GM13976 (cell line): ENCODE measurements at places on chromosomes 6 and 20.

- no peak for DNase-seq
Observed at GRCh38 chr6:109069746-109070145, 24.9 kb downstream of the SESN1 start.

GRCh38 chr6:142545147-142545546 lies 243.3 kb downstream of the ADGRG6 start:
- no peak for DNase-seq

- DNase-seq = no peak
Observed at GRCh38 chr6:160950507-160950906, 41.1 kb upstream of the MAP3K4 start.

DNA sequence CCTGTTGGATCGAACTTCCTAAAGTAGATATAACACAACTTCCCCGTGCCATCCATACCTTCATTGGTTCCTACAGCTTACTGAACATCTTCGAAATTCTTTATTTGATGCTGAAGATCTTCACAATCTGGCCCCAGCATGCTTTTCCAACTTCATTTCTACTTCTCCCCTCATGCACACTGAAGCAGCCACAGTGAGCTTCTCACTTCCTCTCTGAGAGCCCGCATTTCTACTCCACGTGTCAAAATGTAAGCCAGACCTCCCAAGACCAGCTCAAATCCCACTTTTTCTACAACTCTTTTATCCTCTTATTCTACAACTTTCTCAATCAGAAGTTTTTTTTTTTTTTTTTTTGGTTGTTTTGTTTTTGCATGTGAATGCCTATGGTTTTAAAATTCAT lies 254.7 kb downstream of the GMPR start:
- no peak for DNase-seq

GRCh38 chr6:92977018-92977417 lies 442.3 kb downstream of the EPHA7 start:
- DNase-seq = no peak

DNA sequence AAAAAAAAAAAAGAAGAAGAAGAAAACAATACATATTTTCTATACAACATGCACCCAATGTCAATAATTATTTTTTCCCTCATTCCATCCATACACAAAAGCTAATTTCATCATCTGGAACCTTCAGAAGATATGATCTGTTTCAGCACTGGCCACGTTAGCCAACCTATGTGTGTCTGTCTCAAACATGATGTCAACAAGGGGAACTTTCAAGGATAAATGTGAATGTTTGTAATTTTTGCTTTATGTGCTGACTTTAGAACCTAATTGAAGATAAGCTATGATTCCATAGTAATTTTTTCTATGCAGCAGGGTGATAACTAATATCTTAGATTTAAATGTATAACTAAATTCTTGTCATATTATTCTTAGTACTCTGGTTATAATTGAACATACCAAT lies 37.9 kb downstream of the IPCEF1 start:
- DNase-seq = no peak

- DNase-seq = no peak
Observed at GRCh38 chr6:161111261-161111660, 119.7 kb downstream of the MAP3K4 start.

GRCh38 chr6:35980991-35981645 lies 43.3 kb downstream of the SLC26A8 start:
- DNase-seq = no peak

DNA sequence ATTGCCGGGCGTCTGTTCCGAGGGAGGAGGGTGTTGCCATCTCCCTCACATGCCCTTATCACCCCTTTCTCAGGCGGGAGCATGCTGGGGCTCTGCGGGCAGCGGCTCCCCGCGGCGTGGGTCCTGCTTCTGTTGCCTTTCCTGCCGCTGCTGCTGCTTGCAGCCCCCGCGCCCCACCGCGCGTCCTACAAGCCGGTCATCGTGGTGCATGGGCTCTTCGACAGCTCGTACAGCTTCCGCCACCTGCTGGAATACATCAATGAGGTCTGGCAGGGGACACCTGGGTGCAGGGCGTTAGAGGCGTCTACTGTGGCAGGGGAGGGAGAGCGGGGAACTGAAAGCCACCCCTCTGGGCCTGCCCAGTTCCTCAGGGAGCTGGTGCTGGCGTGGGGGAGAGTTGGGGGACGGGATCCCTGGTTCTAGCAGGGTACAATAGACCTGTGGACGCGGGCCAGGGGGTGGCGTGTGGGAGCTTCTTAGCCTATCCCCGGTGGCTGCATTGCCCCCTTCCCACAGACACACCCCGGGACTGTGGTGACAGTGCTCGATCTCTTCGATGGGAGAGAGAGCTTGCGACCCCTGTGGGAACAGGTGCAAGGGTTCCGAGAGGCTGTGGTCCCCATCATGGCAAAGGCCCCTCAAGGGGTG lies 697 bp downstream of the PPT2 start:
- DNase-seq = peak; percentile 90

GRCh38 chr20:23566199-23566932 lies 1.9 kb downstream of the CST9L start:
- no peak for DNase-seq

GRCh38 chr20:41185013-41185757 lies 47.8 kb downstream of the PLCG1 start:
- no peak for DNase-seq

DNA sequence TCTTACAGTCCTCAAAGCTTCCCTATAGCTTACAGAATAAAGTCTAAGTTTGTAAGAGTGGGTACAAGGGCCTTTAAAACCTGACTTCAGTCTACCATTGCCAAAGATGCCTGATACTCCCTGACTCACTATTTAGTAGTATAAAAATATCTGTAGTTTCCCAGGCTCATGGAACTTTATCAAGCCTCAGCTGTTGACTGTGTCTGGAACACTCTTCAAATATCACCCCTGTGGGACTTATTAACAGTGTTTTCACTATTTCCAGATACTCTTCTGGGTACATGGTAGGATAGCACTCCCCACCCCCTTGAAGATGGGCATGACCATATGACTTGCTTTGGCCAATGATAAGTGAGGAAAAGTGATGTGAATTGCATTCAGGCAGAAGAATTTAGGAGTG lies 105.3 kb upstream of the TENT5A start:
- no peak for DNase-seq

DNA sequence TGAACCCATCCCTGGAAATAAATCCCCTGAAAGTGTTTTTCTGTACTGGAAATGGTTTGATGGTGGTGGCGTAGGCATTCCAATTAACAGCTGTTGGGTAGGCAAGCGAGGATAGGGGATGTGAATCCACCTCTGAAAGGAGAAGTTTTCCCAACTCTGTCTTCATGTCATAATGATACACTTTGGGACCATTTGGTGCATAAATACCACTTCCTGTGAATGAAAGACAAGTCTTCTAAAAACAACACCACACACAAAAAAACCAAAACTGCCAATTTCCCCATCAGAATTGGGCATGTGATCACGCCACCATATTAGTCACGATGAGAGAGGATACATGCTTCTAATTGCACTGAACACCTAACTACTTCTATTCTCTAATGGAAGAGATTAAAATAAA lies 6.4 kb downstream of the VNN2 start:
- no peak for DNase-seq

GRCh38 chr6:148550569-148550968 lies 196.3 kb upstream of the UST start:
- DNase-seq = no peak

DNA sequence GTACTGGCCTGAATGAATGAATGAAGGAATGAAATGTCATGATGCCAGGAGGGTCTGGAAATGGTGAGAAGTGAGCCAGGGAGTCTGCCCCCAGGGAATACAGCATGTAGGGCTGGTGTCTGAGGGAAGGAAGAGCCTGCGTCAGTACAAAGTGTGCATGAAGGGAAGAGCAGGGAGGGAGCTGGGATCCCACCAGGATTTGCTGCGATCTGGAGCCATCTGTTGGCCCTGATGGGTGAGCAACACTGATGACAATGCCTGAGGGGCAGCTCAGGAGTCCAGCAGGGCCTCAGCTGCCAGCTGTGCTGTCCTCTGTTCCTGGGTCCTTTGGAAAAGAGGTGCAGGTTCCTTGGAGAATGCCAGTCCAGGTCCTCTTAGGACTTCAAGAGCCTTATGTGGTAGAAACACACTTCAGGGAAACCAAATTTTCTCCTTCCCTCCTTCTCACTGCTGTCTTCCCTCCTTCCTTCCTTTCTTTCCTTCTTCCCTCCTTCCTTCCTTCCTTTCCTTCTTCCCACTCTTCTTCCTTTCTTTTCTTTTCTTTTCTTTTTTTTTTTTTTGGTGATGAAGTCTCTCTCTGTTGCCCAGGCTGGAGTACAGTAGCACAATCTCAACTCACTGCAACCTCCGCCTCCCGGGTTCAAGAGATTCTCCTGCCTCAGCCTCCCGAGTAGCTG lies 11.5 kb downstream of the BPI start:
- DNase-seq = no peak

DNA sequence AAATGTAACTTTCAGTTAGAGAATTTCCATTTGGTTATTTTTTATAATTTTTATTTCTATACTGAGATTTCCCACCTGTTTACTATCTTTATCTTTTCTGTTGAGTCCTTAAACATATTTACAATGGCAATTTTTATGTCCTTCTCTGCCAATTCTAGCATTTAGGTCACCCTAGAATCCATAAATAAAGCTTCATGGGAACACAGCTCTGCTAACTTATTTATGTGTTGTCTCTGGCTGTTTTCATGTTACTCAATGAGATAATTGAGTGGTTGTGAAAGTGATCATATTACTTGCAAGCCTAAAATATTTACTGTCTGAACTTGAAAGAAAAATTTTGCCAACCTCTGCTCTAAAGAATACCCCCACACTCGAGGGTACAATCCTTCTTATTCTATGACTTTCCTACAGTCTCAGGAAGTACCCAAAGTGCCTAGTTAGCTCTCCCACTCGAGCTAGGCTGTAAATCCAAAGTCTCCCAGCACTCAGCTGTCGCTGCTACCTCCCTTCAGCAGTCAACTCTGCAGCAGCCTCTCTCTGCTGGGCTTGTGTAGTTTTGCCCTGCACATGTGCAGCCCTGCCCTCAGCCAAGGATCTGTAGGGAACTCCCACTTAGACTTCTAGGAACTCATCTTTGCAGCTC lies 53.5 kb upstream of the GCLC start:
- no peak for DNase-seq

DNA sequence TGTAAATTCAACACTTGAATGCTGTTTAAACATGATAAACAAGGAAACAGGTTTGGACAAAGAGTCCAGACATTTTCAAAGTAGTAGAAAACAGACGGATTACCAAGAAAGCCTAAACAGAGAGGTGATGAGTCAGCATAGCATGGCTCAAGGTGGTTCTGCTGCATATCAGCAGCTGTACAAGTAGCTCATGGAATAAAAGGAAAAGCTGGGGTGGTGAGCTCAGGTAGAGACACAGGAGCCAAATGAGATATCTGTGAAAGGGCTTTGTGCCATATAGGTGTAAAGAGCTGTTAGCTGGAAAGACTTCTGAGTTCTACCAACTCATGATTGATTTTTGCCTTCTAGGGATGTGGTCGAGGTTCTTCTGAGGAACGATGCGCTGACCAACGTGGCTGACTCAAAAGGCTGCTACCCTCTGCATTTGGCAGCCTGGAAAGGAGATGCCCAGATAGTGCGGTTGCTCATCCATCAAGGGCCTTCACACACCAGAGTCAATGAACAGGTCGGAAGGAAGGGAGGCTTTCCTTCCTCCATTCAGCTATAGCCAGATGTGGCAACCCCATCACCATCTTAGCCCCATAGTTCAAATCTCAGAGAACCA lies 80.7 kb downstream of the ANKS1A start:
- no peak for DNase-seq

- no peak for DNase-seq
Observed at GRCh38 chr20:59030911-59031563, 1.1 kb downstream of the ATP5F1E start.

DNA sequence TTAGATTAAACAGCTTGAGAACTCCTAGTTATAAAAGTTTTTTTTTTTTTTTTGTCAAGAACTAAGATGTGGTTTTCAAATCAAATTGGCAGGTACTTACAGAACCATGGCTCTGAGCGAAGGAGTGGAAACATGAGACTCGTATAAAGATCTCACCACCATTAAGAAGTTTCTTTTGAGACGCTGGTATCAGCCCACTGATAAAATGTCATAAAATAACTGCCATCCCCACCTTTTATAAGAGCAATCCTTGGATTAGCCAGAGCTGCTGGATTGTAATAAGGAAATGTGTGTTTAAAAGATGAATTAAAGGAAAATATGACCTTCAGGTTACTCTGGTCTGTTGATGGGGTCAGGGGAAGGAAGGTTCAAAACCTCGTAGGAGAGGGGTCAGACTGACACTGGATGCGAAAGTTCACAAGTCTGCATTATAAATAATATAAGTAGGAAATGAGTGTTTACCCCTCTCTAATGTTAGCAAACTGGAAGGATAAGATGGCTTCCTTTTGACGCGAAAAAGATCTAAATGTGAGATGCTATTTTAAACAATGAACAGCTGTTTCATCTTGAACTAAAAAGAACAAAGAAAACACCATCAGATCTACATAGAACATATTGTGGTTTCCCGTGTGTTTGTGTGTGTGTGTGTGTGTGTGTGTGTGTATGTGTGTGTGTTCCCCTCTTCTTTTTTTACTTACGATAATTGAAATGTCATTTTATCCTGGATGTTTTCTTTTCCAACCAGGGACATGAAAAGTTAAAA lies 386.8 kb upstream of the JAG1 start:
- DNase-seq = no peak

GRCh38 chr6:152293404-152293803 lies 343.8 kb downstream of the SYNE1 start:
- no peak for DNase-seq

DNA sequence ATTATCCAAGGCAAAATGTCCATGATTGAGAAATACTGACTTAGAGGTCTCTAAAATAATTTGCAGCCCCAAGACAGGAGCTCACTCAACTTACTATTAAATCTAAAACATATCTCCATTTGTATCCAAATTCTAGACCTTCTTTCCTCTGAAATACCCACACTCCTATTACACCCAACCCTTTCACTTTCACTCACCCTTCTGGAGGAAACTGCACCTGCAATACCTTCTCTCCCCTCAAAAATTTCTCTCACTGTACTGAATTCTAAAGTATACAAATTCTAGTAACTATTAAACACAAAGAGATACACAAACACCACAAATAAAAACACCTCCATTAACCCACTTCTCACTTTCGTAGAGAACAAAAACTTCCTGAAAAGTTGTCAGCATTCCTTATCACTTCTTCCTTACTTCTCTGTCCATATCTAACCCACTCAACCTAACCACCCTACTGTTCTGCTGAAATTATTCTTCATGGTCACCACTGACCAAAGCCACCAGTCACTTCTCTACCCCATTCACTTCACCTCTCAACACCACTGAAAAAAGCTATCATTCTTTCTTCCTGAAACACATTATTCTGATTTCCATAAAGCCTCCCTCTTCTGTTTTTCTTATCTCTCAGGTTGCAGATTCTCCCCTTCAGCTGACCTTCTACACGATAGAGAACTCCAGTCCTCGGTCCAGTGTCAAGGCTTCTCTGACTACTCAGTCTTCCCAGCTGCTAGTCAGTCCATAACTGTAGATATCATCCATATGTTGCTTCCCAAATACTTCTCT lies 12.0 kb downstream of the LMBRD1 start:
- no peak for DNase-seq

- no peak for DNase-seq
Observed at GRCh38 chr6:168596344-168596743, 155.4 kb downstream of the SMOC2 start.
